Thyroid gland (tissue), 4 donors: ENCODE measurements at places on chromosomes 12 and 14.
A peak's percentile ranks its signal among the peaks of the same experiment; 100 is the strongest.

DNA sequence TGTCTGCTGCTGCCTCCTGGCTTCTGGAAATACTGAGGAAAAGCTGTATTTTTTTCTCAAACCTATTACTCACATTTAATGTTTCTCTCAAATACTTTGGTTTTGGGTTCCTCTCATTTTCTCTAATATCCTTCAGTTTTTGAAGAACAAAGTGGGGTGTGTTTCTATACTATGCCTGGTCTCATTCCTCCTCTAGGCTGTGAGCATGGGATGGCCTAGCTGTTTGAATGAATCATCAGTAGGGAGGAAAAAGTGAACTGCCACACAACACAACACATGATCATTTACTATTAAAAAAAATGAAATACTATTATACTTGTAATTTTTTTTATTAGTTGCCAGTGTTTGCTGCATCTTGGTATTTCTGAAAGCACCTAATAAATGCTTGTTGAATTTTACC is 11.3 kb upstream of the SMCO3 start:
- DNase-seq, result no peak
- H3K27ac ChIP-seq, result no peak overlapping the region
- H3K27me3 ChIP-seq, result no peaks in the 10 kb centered on the region
- H3K4me3 ChIP-seq, result no peak overlapping the region
- H3K36me3 ChIP-seq, result no peaks in the 10 kb centered on the region

- no peaks in the 10 kb centered on the region for H3K27me3 ChIP-seq
- no peak for DNase-seq
- H3K36me3 ChIP-seq, result no peaks in the 10 kb centered on the region
- no peak overlapping the region for H3K4me3 ChIP-seq
- no peaks in the 10 kb centered on the region for H3K4me1 ChIP-seq
- no peak overlapping the region for H3K27ac ChIP-seq
Observed at GRCh38 chr12:66647034-66647691, 31.7 kb downstream of the GRIP1 start.

DNA sequence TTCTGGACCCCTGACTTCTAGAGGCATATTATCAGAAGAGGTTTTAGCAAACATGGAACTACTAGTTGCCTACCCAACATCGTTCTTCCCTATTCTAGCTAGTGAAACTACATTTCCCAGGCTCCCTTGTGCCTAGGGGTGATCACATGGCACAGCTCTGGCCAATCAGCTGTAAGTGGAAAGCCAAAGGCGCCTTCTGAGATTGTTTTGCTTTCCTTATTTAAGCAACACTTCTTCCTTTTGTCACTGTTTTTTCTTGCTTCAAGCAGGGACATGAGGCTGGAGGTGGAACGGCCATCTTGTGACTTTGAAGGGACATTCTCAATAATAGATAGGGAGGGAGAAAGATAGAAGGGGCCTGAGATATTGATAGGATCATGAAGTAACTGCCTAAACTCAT is 136.7 kb downstream of the ZNF664 start:
- no peaks in the 10 kb centered on the region for H3K27me3 ChIP-seq
- no peaks in the 10 kb centered on the region for H3K36me3 ChIP-seq
- no peaks in the 10 kb centered on the region for H3K4me1 ChIP-seq
- H3K27ac ChIP-seq, result no peak overlapping the region
- DNase-seq, result no peak
- H3K4me3 ChIP-seq, result no peak overlapping the region

DNA sequence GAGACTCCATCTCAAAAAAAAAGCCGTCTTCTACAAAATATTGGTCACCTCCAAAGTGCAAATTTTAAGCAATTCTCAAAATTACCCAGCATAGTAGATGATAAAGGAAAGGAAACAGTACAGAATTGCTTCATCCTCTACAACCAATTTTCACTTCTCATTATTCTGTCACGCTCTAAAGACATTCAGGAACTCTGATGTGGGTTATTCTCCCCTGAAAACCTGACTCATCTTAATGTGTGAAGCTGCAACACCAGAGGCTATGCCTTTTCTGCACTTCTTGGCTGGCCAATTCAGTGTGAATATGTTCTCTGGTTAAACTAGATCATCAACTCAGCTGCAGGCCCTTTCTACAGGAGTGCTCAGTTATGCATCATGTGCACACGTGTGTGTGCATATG is 11.0 kb downstream of the PTGER2 start:
- no peak overlapping the region for H3K4me3 ChIP-seq
- H3K27ac ChIP-seq, result no peak overlapping the region
- no peaks in the 10 kb centered on the region for H3K4me1 ChIP-seq
- DNase-seq, result no peak
- H3K36me3 ChIP-seq, result no peaks in the 10 kb centered on the region

DNA sequence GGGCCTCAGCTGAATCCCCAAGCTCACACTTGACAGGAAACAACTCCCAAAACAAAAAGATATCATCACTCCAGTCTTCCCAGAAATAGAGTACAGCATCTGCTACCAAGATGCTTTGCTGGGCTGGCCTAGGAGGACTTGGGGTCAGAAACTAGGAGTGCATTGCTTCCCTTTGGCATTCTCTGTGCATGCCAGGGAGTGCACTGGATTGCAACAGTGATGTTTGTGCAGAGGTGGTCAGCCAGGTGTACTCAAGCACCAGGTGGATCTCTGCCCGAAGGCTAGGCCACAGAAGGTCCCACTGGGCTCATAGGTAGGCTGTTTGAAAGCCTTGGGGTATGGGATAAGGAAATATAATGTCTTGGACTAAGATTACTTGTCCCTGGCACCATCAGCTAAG is 51.1 kb downstream of the RAB35 start:
- no peaks in the 10 kb centered on the region for H3K27me3 ChIP-seq
- no peaks in the 10 kb centered on the region for H3K36me3 ChIP-seq
- H3K27ac ChIP-seq, result no peak overlapping the region
- DNase-seq, result peak; percentile 67
- H3K4me1 ChIP-seq, result peaks cover 30% of the 10 kb centered on the region
- H3K4me3 ChIP-seq, result no peak overlapping the region

DNA sequence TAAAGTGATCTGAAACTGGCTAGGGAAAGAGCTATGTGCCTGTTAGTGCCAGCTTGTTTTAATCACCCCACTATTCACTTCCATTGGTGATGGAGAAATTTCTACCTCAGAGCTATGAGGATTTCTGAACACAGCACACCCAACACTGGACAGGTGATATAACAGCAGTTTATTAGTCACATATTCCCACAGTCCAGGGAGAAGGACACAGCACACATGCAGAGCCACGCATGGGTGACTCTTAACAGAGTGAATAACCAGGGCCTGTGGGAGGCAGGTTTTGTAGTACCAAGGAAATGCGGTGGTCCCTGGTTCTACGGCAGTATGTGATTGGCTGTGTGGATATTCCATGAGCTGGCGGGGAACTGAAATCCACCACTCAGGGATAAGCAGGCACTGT is 455.1 kb downstream of the BTG1 start:
- H3K27ac ChIP-seq, result no peak overlapping the region
- H3K36me3 ChIP-seq, result no peaks in the 10 kb centered on the region
- H3K4me3 ChIP-seq, result no peak overlapping the region
- H3K4me1 ChIP-seq, result no peaks in the 10 kb centered on the region

- H3K4me3 ChIP-seq, result no peak overlapping the region
- H3K36me3 ChIP-seq, result no peaks in the 10 kb centered on the region
- H3K4me1 ChIP-seq, result peaks cover 13% of the 10 kb centered on the region
Observed at GRCh38 chr12:53099071-53099882, 1.8 kb downstream of the IGFBP6 start.

DNA sequence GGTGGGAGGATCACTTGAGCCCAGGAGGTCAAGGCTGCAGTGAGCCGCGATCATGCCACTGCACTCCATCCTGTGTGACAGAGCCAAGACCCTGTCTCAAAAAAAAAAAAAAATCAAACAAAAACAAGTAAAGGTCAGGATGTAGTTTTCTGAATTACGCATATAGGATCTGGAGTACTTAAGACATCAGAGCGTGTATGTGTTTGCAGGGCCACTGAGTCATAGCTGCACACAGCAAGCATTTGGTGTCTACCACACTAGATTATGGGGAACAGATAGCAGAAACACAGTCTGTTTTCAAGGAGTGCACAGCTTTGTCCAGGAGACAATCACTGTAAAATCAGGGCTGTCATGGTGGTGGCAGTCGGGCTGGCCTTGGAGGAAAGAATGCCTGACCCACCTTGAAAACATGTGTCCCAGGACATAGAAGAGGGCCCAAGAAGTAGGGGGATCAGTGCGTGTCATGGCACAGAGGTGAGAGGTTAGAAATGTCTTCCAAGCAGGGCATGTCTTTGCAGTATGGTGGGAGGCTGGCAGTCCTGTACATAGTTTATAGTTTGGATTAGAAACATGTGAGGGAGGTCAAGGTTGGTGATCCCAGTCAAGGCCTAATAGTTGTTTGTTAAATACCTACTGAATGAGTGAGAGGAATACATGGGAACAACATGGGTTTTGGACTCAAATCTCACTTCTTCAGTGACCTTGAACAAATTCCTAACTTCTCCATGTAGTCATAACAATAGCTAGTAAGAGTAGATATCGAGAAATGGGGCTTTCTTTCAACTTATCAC is 23.6 kb upstream of the C12orf71 start:
- no peaks in the 10 kb centered on the region for H3K4me1 ChIP-seq
- H3K27ac ChIP-seq, result no peak overlapping the region
- no peaks in the 10 kb centered on the region for H3K27me3 ChIP-seq
- H3K4me3 ChIP-seq, result no peak overlapping the region
- no peak for DNase-seq

- H3K4me3 ChIP-seq, result no peak overlapping the region
- no peaks in the 10 kb centered on the region for H3K36me3 ChIP-seq
- peak overlapping the region; percentile 31 for H3K27ac ChIP-seq
- no peaks in the 10 kb centered on the region for H3K27me3 ChIP-seq
- H3K4me1 ChIP-seq, result peaks cover 5% of the 10 kb centered on the region
Observed at GRCh38 chr12:50635364-50635763, 128.5 kb upstream of the ATF1 start.

GRCh38 chr12:40832668-40833067 is 140.4 kb downstream of the CNTN1 start:
- H3K4me1 ChIP-seq, result no peaks in the 10 kb centered on the region
- no peak overlapping the region for H3K4me3 ChIP-seq
- H3K36me3 ChIP-seq, result no peaks in the 10 kb centered on the region
- DNase-seq, result no peak

- H3K27ac ChIP-seq, result no peak overlapping the region
- no peaks in the 10 kb centered on the region for H3K27me3 ChIP-seq
- H3K4me3 ChIP-seq, result no peak overlapping the region
- H3K36me3 ChIP-seq, result no peaks in the 10 kb centered on the region
- no peak for DNase-seq
- H3K4me1 ChIP-seq, result no peaks in the 10 kb centered on the region
Observed at GRCh38 chr14:33682760-33683159, 268.1 kb downstream of the EGLN3 start.

GRCh38 chr14:22478670-22479069 is 110.4 kb downstream of the DAD1 start:
- no peak overlapping the region for H3K27ac ChIP-seq
- no peaks in the 10 kb centered on the region for H3K4me1 ChIP-seq
- H3K4me3 ChIP-seq, result no peak overlapping the region
- no peak for DNase-seq
- no peaks in the 10 kb centered on the region for H3K36me3 ChIP-seq
- H3K27me3 ChIP-seq, result no peaks in the 10 kb centered on the region

- no peaks in the 10 kb centered on the region for H3K4me1 ChIP-seq
- H3K4me3 ChIP-seq, result no peak overlapping the region
- peaks cover 31% of the 10 kb centered on the region for H3K36me3 ChIP-seq
- no peak overlapping the region for H3K27ac ChIP-seq
- no peak for DNase-seq
- H3K27me3 ChIP-seq, result no peaks in the 10 kb centered on the region
Observed at GRCh38 chr12:48128800-48129199, 9.6 kb downstream of the PFKM start.

- H3K4me3 ChIP-seq, result no peak overlapping the region
- H3K36me3 ChIP-seq, result no peaks in the 10 kb centered on the region
- H3K27ac ChIP-seq, result no peak overlapping the region
- no peak for DNase-seq
Observed at GRCh38 chr14:37601865-37602264, 6.4 kb downstream of the TTC6 start.

- H3K27ac ChIP-seq, result peak overlapping the region; percentile 39
- no peaks in the 10 kb centered on the region for H3K36me3 ChIP-seq
- H3K27me3 ChIP-seq, result no peaks in the 10 kb centered on the region
- DNase-seq, result peak; percentile 59
Observed at GRCh38 chr14:98798099-98798498, 473.9 kb downstream of the BCL11B start.

- no peak overlapping the region for H3K27ac ChIP-seq
- peaks cover 6% of the 10 kb centered on the region for H3K36me3 ChIP-seq
- no peak for DNase-seq
- peaks cover 15% of the 10 kb centered on the region for H3K4me1 ChIP-seq
Observed at GRCh38 chr14:103762036-103762435, 46.4 kb downstream of the ZFYVE21 start.

- no peak overlapping the region for H3K4me3 ChIP-seq
- H3K4me1 ChIP-seq, result no peaks in the 10 kb centered on the region
- H3K36me3 ChIP-seq, result no peaks in the 10 kb centered on the region
- H3K27ac ChIP-seq, result no peak overlapping the region
Observed at GRCh38 chr14:54346257-54346656, 50.5 kb upstream of the CDKN3 start.

DNA sequence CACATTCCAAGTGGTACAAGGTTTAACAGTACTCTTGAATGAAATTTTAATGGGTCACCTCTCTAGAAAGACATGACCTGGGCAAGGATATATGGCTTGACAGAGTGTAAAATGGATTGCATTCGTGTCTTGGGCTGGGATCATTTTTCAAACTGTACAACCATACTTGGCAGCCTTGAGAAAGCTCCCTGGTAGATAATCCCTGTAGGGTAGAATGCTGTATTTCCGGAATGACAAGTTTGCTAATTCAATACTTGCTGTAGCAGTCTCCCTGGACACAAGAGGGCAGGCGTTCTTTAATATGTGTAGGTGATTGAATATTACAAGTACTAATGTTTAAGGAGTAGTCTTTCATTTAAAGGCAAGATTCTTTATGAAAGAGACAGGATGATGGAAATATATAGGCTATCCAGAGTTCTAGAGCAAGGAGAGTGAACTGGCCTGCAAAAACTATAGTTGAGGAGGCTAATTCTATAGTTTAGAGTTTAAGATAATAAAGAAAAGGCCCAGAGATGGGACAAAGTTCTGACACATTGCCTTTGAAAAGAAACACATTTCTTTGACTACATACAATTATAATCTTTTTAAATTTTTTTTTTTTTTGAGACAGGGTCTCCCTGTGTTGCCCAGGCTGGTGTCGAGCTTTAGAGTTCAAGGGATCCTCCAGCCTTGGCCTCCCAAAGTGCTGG is 53.4 kb downstream of the PLBD1 start:
- no peaks in the 10 kb centered on the region for H3K27me3 ChIP-seq
- H3K4me1 ChIP-seq, result no peaks in the 10 kb centered on the region
- H3K36me3 ChIP-seq, result no peaks in the 10 kb centered on the region
- DNase-seq, result peak; percentile 71
